ENCODE measurements at places on chromosomes 7 and 10.

DNA sequence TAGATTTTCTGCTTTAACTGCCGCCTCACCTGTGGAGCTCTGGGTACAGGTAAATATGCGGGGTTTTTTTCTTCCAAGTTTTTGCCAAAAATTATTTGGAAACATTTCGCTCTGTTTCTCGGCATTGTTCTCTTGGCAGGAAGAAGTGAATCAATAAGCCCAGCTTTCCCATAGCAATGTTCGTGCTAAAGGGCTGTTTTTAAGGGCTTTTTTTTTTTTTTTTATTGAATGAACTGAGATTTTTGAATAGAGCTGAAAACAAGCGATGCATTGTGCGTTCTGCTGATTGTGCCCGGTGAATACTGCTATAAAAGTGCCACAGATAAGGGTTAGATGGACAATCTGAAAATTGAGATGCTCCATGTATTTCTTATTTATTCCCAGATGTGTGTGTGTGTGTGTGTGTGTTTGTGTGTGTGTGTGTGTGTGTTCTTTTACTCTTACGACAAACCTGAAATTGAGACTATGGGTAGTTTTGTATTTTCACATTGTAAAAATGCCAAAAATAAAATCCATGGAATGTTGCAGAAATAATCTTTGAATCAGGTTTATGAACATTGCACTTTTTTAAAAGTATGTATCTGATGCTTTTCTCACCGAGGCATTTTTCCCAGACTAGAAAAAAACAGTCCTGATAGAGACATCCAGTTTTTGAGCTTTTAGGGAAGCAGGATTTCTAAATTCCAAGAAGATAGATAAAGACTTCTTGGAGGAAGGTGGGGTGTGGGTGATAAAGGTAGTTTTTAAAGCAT lies 30.5 kb downstream of the KIAA1217 start:
- no peak for DNase-seq

GRCh38 chr7:64098-64915 lies 128.1 kb upstream of the FAM20C start:
- no peak for DNase-seq

DNA sequence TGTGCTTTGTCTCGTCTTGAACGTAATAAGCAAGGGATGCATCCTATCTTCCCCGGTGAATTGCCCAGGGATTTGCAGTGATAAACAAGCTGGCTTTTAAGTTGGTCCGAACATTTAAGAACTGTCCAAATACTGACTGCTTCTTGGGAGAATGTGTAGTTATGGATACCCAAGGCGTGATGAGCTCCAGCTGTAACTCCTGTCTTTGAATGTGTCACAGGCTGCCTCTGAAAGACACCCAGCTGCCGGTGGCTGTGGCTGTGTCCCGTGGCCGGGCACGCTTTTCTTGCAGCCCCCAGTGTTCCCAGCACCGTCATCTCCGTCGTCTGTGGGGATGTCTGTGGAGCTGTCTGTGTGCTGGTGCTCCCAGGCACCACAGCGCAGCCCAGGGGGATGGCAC lies 118.1 kb downstream of the GLRX3 start:
- no peak for DNase-seq

DNA sequence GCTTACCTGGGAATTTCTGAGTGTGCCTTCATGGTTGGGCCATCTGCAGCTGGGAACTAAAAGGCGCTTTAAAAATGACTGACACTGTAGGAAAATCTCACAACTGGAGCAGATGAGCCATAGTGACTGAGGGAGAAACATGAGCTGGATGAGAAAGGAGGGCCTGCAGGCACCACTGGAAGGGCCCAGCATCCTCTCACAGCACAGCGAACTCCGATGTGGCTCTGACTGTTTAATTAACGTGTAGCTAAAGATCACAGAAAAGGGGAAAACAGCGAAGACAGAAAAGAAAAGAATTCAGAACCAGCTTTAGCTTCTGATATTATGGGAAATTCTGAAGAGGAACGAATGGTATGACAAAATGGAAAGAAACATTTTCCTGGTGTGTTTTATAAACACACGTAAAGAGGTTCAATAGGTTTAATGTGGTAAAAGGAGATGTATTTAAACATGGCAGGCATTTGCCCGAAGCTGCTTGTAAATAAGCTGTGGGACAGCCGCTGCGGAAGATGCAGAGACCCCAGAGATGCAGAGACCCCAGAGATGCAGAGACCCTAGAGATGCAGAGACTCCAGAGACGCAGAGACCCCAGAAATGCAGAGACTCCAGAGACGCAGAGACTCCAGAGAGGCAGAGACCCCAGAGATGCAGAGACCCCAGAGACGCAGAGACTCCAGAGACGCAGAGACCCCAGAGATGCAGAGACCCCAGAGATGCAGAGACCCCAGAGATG lies 534.3 kb downstream of the PTPRN2 start:
- no peak for DNase-seq

GRCh38 chr7:77674878-77675277 lies 21.4 kb upstream of the RSBN1L start:
- DNase-seq: no peak

DNA sequence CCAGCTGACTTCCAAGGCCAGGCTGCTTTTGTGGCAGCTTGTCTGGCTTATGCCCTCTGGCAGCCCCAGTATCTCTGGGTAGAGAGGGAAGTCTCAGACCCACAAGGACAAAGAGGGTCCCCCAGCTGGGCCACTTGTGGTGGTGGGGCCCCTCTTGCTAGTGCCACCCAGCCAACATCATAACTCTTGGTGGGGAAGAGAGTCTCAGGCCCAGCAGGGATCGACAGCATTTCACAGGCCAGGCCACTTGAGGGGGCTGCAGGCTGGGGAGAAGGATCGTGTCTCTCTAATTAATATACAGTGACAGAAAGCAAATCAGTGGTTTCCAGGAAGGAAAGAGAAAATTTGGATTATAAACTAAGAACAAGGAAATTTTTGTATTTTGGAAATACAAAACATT lies 76.0 kb downstream of the TYW1B start:
- DNase-seq: no peak

DNA sequence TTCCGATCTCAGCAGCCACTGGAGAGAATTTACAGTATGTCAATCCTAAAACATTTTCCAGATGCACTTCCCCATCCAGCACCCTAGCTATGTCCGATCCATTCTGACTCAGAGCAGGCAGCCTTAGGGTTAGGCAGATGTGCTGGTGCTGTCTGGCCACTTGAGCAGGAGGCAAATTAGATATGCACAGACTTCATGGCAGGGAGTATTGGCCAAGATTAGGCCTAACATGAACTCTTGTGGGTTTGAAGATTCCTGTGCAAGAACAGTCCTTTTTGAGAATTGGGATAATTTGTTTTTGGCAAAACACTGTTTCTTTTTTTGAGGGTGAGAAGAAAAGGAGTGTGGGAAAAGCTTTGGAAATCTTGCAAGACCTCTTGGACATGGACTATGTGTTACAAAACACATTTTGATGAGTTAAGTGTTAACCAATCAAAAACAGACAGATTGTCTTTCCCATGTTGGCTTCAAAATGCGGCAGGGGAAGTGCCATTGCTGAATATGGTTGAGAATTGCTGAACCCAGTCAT lies 218.6 kb upstream of the INHBA start:
- no peak for DNase-seq

DNA sequence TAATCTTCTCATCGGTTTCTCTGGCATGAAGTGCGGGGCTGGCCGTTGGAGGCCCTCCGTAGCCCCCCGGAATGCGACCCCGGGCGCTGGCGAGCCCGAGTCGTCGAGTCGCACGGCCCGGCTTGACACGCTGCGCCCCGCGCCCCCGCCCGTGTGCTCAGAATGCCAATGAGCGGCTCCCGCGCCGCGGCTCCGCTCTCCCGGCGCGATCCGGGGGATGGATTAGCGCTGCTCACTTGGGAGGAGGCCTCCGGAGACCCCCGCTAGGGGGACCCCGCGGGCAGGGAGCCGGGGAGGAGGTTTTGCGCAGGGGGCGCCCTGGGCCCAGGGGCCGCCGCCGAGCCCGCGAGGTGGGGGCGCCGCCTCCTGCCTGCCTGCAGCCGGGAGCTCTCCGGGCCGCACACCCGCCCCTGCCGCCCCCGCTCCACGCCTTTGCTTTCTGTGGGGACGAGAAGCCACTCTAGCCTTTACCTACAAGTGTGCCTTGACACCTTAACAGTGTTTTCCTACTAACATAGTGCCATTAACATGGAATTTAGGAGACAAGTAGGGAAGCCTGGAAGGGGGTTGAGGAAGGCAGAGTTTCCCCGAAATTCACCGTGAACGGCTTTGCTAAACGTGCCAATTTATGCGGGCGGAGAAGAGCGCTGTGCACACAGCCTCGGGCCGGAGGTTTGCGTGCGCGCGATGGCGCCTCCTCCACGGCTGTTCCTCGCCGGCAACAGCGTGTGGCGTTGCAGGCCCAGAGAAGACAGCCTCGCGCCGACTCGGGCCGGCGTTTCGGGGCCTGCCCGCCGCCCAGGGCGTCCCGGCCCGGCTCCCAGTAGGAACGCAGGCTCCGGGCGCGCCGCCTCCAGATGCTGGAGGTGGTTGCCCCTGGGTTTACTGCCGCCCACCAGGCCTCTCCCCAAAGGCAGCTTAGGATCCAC lies 7.1 kb downstream of the SHH start:
- DNase-seq: peak; percentile 25

DNA sequence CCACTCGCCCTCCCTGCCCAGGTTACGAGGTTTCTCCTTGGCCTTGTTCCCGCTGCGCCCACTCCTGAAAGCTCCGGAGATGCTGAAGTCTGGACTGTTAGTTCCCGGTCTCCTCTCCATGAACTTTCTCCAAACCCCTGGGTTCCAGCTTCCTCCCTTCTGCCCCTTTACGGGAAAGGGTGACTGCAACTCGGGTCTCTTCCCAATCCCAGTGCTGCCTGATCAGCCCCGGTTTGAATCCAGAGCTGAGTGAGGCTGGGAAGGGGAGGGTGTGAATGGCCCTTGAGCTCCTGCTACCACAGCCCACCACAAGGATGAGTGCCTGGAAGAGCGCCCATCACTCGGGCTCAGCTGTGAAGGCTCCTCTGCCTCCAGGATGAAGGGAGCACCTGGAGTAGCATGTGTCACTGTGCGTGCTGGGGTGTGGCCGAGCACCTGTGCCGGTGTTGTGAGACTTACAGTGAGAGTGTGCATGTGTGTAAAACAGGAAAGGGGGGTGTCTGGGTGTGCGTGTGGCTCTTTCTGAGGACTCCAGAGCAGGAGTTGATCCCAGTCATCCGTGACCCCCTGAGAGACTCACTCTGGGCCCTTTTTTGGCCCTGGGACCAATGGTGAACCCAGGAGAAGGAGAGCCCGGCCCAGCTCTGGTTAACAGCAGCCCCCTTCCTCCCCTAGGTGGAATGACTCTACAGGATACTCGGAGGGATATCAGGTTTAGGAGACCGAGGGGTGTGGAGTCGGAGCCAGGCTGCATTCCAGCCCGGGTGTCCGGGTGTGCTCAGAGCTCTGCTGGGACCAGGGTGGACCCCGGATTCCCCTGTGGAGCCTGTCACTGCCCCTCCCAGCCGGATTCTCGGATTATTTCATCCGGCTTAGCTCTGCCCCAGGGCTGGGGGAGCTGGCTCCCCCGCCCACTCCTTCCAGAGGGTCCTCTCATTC lies 1.1 kb upstream of the ZNF467 start:
- DNase-seq: no peak

DNA sequence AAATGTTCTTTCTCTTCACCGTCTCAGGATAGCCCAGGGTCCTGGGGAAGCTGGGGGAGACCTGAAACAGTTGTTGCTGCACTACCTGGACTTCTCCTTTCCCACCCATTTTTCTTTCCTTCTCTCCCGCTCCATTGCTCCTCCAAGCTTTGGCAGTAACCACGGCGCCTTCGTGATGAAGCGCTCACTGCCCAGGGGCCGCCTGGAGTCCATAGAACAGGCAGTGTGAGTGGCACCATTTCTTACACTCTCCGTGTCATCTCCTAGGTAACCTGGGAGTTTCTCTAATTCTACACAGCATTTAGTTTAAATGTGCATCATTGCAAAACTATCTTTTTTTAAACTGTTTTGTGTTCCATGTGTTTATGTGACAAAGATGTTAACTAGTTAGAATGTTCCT lies 40.3 kb upstream of the BHLHA15 start:
- no peak for DNase-seq

- no peak for DNase-seq
These were observed 65.0 kb downstream of the RBM33 start for GRCh38 chr7:155709453-155709852.

- DNase-seq: no peak
These were observed 393.7 kb upstream of the NPVF start for GRCh38 chr7:25621993-25622392.

GRCh38 chr7:6238309-6238925 lies 34.0 kb downstream of the CYTH3 start:
- DNase-seq: no peak

DNA sequence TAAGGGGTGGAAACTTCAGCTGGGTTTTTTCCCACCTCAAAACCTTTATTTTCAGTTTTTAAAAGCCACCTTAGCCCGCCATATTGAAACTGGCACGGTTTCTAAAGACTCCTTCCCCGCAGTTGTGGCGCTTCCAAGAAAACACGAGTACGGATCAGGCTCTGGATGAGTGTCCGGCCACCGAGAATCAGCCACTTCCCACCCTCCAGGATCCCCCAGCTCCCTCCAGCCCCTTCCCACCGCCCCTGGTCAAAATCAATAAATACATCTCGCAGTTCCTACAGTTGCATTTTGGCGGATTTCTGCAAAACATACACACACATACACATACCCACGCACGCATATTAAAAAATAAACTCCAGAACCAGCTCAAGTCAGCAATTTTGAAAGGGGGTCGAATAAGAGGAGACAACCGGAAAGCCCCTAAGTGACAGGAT lies 1.1 kb downstream of the SFMBT2 start:
- no peak for DNase-seq

DNA sequence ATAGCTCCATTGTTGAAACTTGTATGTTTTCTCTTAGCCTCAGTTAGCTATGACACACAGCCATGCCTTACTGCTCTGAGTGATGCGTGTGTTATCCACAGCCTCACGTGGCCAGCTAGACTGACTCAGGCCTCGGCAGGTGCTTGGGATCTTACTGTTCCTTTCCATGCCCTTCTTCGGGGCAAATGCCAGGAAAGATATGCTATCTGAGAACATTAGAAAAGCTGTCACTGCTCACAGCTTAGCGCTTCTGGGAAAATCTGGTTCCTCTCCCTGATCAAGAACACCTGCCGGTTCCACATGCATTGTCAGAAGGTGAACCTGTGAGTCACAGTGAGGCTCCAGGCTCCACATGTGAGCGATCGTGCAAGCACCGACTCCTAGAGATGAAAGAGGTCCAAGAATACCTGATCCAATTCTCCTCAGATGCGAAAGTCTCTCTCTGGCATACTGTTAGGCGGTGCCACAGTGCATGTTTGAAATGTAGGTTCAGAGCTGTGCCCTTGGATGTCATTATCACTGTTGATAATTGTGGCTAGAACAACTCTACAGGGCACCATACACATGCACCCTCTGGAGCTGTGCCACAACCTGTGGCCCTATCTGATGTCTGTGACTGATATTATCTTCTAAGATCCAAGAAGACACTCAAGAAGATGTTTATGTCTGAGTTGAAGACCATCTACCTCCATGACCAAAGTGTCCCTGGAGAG lies 247.8 kb upstream of the IGFBP3 start:
- no peak for DNase-seq

- no peak for DNase-seq
These were observed 15.5 kb upstream of the PSMG3 start for GRCh38 chr7:1585142-1585981.

- no peak for DNase-seq
These were observed 53.0 kb upstream of the CABCOCO1 start for GRCh38 chr10:61609701-61610100.
